ENCODE measurements at places on chromosomes 1 and 21. TPM values are rescaled to one million over a fixed set of nuclear protein-coding genes. Genes with fewer than 3 reads are reported as not detected.

The RGS13 gene
- not detected for total RNA-seq

The ANKRD35 gene
- total RNA-seq, result 0.85 TPM

The FAM3B gene
- not detected for total RNA-seq

The HSD3B2 gene
- total RNA-seq, result not detected

The DMRTA2 gene
- total RNA-seq, result not detected

The KRTAP19-1 gene
- not detected for total RNA-seq

The ATP8B2 gene
- 187 TPM for total RNA-seq

All from regular cardiac myocyte (primary cell).